ENCODE measurements at places on chromosomes 5 and 9. TPM values are rescaled to one million over a fixed set of nuclear protein-coding genes. Genes with fewer than 3 reads are reported as not detected.

DNA sequence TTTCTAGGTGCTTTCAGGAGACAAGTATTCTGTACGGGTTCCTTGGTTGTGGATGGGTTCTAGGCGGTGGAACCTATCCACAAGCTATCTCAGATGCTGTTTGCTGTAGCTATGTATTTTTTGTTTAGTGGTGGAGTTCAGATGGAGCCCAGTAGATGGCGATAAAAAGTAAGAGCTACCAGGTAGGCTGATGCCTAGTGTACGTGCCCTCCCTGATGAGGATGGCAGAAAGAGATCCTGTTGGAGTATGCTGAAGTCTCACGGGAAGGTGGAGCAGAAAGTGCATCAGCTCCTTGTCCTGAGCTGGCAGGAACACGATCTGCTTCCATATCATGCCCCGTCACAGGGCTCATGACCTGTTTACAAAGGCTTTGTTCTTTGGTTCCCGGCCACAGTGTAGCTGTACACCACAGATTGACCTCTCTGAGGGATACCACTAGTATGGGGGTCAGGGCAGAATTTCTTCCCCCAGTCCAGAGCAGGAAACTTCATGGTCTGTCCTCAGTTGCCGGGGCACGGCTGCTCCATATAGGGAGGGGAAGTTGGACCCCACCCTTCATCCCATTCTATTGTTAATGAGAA, 12.6 kb upstream of the UGT3A2 start:
- no peak overlapping the region for H3K27ac ChIP-seq
- H3K27me3 ChIP-seq: peaks cover 3% of the 10 kb centered on the region
- H3K4me1 ChIP-seq: no peaks in the 10 kb centered on the region
- no peak overlapping the region for H3K4me3 ChIP-seq
- no peaks in the 10 kb centered on the region for H3K36me3 ChIP-seq

GRCh38 chr5:57408285-57408684, 74.3 kb downstream of the ACTBL2 start:
- no peaks in the 10 kb centered on the region for H3K27me3 ChIP-seq
- H3K27ac ChIP-seq: no peak overlapping the region

The HAND1 gene
- not detected for total RNA-seq

The PRRX2 gene
- total RNA-seq: 1.6 TPM

The DYNC2I2 gene
- 263 TPM for total RNA-seq
